ENCODE measurements at places on chromosomes 7 and 10. TPM values are rescaled to one million over a fixed set of nuclear protein-coding genes. Genes with fewer than 3 reads are reported as not detected.
A peak's percentile ranks its signal among the peaks of the same experiment; 100 is the strongest.

DNA sequence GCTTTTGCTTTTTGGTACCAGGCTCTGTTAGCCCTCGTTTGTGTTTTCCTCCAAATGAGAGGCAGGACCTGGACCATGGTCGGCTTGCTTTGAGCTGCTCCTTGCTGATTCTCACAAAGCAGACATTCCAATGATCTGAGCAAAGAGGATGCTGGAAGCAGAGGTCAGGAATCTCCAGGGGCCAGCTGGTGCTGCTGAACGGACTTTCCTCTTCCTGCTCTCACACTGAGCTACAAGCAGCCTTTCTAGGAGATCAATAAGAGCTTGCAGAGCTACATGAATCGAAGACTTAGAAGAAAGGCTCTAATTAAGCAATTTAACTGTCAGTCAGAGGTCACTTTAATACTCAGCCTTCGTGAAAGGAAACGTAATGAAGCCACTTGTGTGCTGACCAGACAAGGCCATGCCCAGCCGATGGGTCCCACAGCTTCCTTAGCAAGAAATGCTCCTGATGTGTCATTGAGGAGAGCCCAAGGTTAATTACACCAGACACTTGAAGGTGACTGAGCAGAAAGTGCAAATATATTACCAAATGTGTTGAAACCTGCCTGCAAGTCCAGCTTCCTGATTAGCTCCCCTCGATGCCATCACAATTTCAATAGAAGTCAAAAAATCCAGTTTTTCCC, 151.3 kb upstream of the RSU1 start:
- peak overlapping the region; percentile 79 for H3K4me3 ChIP-seq
- no peak for DNase-seq
- peaks cover 18% of the 10 kb centered on the region for H3K4me1 ChIP-seq
- H3K27me3 ChIP-seq = no peaks in the 10 kb centered on the region
- H3K27ac ChIP-seq = peak overlapping the region; percentile 97

GRCh38 chr7:132072873-132073272, 503.4 kb downstream of the PLXNA4 start:
- H3K36me3 ChIP-seq = no peaks in the 10 kb centered on the region
- no peak for DNase-seq
- no peaks in the 10 kb centered on the region for H3K4me1 ChIP-seq
- H3K27ac ChIP-seq = no peak overlapping the region
- peaks cover 18% of the 10 kb centered on the region for H3K27me3 ChIP-seq

DNA sequence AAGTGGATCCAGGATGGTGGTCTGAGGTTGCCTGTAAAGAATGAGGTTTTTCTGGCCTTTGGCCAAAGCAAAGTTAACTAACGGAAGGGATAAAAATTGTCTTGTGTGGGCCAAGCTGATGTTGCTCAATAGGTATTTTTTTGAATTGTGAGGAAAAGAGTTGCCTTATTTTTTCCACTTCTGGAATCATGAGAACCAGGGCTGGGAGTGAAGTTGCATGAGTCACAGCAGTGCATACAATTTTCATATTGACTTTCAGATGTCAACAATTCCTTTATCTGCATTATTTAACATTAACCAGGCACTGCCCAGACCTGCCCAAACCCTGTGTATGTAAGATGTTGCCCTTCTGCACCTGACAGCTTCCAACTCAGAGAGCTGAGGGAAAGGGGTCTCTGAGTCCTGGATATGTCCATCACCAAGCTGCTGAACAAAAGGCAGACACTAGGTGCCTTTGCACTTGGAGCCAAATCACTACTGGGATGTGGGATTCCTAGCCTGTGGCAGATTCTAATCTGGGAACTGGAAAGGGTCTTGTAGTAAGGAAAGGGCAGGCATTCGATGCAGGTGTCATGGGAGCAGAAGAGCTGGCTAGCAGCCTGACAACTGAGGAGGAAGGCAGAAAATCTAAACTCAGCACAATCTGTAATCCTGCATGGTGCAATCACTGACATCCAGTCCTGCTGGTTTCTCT, 52.3 kb upstream of the SLC35B4 start:
- DNase-seq = no peak
- no peak overlapping the region for H3K4me3 ChIP-seq
- H3K4me1 ChIP-seq = no peaks in the 10 kb centered on the region
- H3K36me3 ChIP-seq = no peaks in the 10 kb centered on the region
- H3K27ac ChIP-seq = no peak overlapping the region

DNA sequence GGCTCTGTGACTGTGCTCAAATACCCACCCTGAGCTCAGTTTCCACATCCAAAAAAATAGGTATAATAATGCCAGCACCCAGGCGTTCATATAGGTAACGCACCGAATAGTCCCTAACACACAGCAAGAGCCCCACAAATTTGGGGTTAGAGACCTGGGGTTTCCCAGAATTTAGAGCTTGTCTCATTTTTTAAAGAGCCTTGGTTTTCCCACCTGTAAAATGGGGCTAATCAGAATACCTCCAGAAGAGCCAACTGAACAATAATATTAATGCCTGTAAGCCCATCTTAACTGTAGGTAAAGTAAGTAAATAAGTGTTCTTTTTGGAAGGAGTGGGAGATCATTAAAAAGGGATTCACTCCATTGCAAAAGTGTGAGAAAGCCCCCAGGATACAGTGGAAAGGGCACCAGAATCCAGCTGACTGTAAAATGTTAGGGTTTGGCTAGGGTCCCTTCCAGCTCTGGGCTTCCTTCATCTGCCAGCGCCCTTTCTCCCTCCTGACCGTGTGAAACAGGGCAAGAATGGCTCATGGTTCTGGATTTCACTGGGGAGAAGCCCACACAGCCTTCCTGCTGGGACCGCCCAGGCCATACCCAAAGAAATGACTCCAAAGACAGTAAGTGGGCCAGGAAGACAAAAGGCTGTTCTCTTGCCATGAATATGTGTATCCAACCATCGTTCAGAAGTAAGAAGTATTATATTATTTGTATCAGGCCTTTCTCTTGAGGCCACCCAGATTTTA, 2.1 kb downstream of the MTURN start:
- peak overlapping the region; percentile 95 for H3K4me3 ChIP-seq
- no peaks in the 10 kb centered on the region for H3K27me3 ChIP-seq
- no peak for DNase-seq
- peak overlapping the region; percentile 67 for H3K27ac ChIP-seq
- peaks cover 18% of the 10 kb centered on the region for H3K4me1 ChIP-seq
- H3K36me3 ChIP-seq = no peaks in the 10 kb centered on the region

GRCh38 chr7:111672901-111673300, 110.6 kb upstream of the IMMP2L start:
- H3K4me1 ChIP-seq = no peaks in the 10 kb centered on the region
- no peak overlapping the region for H3K27ac ChIP-seq
- H3K4me3 ChIP-seq = no peak overlapping the region
- H3K36me3 ChIP-seq = peaks cover 2% of the 10 kb centered on the region

DNA sequence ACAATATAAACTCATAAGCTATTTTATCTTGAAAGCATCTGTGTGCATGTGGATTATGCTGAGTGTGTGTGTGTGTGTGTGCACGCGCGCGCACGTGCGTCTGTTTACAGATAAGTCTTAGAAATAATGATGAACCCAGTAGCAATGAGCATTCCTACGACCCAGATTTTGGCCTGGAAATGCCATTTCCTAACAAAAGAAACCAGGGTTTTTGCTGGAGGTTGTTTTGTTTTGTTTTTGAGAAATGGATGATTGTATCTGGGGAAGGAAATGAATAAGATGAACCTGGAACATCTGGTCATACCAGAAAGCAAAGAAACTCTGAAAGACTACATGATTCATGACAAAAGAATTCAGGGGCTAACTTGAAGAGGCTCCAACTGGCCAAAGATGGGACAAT, 22.1 kb upstream of the LMOD2 start:
- H3K27me3 ChIP-seq = peaks cover 23% of the 10 kb centered on the region
- no peak overlapping the region for H3K4me3 ChIP-seq
- peaks cover 5% of the 10 kb centered on the region for H3K36me3 ChIP-seq
- H3K4me1 ChIP-seq = no peaks in the 10 kb centered on the region
- no peak for DNase-seq

DNA sequence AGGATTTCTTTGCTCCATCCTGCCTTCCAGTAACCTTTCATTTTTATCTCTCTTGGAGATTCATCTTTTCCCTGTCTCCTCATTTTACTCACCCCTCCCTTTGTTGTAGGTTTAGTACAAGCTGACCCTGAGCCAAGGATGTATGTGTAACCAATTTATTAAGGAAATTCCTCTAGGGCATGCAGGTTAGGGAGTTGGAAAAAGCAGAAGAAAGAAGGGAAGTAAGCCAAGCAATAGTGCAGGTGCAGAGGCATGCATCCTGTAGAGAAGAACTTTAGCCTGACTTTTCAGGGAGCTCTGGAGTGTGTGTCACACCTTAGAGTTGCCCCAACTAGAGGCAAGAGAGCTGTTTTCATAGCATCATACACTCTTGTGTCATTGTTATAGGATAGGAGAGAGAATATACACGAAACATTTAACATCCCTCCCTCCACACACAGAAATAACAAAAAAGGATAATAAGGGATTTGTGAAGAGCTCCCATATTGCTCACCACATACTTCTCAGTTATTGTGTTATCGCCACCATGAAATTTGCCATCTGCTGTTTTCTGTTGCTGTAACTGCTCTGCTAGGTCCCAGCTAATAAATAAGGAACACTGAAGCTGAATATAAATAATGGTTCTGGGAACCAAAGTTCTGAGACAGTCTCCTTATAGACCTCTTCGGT, 21.8 kb upstream of the SEMA3C start:
- H3K4me3 ChIP-seq = no peak overlapping the region
- no peaks in the 10 kb centered on the region for H3K4me1 ChIP-seq
- H3K27ac ChIP-seq = no peak overlapping the region

- peak overlapping the region; percentile 56 for H3K27ac ChIP-seq
- H3K36me3 ChIP-seq = peaks cover 2% of the 10 kb centered on the region
- DNase-seq = no peak
- H3K4me3 ChIP-seq = peak overlapping the region; percentile 99
- H3K4me1 ChIP-seq = peaks cover 15% of the 10 kb centered on the region
These were observed 906 bp downstream of the CDK1 start for GRCh38 chr10:60778971-60779796.

GRCh38 chr7:132966754-132967469, 115.0 kb downstream of the CHCHD3 start:
- DNase-seq = no peak
- no peak overlapping the region for H3K27ac ChIP-seq
- H3K27me3 ChIP-seq = no peaks in the 10 kb centered on the region
- no peak overlapping the region for H3K4me3 ChIP-seq

DNA sequence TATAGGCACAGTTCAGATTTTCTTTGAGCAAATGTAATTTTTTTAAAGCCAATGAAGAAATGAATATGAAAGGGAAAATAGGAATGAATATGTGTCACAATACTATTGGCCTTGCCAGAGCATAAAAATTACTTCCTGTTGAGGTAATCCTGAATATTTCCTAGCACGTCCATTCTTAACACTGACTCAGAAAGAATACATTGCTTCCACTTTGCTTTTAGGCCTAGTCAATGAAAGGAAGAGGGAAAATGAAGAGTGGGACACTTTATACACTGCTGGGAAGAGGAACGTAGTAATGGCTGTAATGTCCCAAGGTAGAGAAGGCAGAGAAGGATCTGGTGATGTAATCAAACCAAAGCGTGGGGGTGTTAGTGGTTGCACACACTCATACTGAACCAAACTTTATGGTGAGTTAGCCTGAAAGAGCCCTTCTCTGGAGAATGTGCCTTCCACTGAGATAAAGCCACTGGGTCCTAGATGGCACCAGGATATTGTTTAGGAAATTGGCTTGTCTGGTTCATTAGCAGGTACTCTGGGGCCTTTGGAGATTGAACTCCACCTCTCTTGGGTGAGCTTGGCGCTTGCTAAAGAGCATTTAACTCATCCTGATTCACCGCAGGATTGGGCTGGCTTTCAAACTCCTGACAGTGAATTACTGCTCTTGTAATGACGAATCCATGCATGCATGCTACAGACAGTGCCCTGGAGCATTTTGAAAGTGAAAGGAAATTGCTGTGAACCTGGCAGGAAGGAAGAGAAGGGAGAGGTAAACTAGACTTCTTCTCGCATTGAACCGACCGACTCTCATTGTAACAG, 254.9 kb downstream of the KIAA1217 start:
- no peak for DNase-seq
- peaks cover 25% of the 10 kb centered on the region for H3K4me1 ChIP-seq
- peaks cover 3% of the 10 kb centered on the region for H3K36me3 ChIP-seq
- H3K4me3 ChIP-seq = peak overlapping the region; percentile 85
- H3K27ac ChIP-seq = peak overlapping the region; percentile 90
- peaks cover 7% of the 10 kb centered on the region for H3K27me3 ChIP-seq

Gene STEAP2
- total RNA-seq = not detected

Gene PRRT4
- total RNA-seq = 0.65 TPM

Gene ZNF316
- 37.1 TPM for total RNA-seq

Gene KIF20B
- 36.2 TPM for total RNA-seq

Gene PWWP2B
- 16.7 TPM for total RNA-seq

Gene C10orf90
- not detected for total RNA-seq

Gene IMMP2L
- total RNA-seq = 17.9 TPM

Gene GRID2IP
- 0.18 TPM for total RNA-seq

Gene PRKG1
- 0.27 TPM for total RNA-seq

Gene SLC16A9
- total RNA-seq = 0.18 TPM
